Stimulated activated CD4-positive, alpha-beta T cell treated with anti-CD3 and anti-CD28 coated beads, Interleukin-12 subunit alpha, Interleukin-12 subunit beta, amount 100 ng/mL, for 4 hours (primary cell): ENCODE measurements at places on chromosomes 6 and 20.

GRCh38 chr20:63532449-63532971, 4.7 kb downstream of the PTK6 start:
- DNase-seq, result no peak

- DNase-seq, result no peak
Observed at GRCh38 chr6:107629548-107630129, 139.7 kb downstream of the SOBP start.

- no peak for DNase-seq
Observed at GRCh38 chr6:170091000-170091638, 199.8 kb downstream of the DLL1 start.

- DNase-seq, result no peak
Observed at GRCh38 chr6:91708534-91708933, 1121.7 kb upstream of the MAP3K7 start.

GRCh38 chr6:42448927-42449659, 2.6 kb downstream of the TRERF1 start:
- DNase-seq, result no peak

DNA sequence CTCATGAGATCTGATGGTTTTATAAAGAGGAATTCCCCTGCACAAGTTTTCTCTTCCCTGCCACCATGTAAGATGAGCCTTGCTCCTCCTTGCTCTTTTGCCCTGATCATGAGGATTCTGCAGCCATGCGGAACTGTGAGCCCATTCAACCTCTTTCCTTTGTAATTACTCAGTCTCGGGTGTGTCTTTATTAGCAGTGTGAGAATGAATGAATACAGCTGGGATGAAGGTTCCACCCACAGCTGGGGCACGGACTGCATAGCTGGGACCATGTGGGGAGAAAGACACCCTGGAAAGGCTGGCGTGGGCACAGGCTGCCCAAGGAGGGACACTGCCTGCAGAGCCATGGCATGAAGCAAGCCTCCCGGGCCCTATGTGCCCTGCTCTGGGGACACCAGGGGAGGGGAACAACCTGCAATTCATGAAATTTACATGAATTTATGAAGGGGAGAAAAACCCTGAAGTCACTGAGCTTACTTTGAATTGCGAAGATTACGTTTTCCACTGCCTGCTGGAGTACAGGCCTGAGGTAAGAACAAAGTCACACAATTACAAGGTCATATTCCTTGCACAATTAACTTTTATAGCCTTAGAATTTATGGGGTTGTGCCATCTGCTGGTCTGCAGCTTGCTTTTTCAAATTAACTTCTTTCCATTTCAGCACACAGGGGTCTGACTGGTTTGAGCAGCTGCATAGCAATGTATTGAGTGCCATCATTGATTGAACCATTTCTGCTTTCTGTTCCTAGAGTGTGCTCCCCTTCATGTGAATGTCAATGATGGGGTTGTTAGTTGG, 46.2 kb downstream of the SLC22A1 start:
- DNase-seq, result no peak

DNA sequence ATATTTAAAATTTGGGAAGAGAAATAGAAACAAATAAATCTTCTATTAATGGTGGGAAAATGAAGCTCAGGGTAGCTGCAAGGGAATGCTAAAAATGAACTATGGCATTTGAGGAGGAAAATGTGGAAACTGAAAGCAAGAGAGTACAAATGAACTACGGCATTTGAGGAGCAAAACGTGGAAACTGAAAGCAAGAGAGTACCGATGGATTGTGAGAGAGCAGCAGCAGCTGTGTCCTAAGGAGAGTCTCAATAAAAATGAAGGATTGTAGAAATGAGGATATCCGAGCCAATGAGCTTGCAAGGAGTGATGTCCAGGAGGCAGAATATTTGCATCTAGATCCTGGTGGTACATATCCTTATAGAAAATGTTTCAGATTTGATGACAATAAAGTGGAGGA, 547.1 kb upstream of the ZNF337 start:
- DNase-seq, result no peak

DNA sequence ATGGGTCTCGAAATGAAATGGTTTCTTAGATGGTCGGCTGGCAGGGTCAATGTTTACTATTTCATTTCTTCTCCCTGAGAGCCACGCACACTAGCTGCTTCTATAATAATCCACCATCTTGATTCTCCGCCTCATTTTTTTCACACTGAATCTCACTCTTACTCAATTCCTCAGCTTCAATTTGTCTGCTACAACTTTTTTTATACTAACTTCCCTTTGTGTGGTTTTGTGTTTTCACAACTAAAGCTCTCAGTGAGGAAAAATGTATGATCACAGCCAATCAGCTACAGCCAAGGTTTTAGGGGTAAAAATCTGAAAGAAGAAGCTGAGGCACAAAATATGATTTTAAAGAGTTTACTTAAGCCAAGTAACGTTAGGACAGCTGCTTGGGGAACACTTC, 1309.4 kb downstream of the EPHA7 start:
- no peak for DNase-seq

DNA sequence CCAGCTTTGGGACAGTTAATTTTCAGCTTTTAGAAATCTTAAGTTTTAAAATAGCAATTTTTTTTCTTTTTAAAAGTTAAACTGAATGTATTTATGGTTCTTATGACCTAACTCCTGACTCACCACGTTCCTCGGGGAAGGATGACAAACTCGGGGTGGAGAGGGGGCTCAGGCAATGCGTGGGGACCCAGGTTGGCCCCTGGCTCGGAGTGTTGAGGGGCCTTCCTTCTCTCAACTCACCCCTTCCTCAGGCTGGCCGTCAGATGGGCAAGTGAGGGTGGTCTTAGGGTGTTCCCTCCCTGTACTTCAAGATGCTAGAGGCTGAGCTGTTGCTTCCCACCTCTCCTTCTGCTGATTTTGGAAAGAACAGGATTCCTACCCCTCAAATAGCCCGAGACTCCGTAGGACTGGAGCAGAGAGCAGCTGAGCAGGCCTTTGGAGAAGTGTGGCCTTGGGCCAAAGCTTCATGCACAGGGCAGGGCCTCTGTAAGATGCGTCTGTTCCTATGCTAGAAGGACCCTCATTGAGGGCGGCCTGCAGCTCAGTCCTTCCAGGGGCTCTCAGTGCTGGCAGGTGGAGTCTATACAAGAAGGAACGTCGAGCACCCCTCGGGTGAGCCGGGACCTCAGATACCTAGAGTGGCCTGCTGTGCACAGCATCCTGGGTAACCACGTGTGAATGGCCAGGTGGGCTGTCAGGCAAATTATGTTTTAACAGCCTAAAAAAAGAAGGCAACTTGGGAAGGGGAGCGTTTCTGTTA, 79.3 kb downstream of the TCP11 start:
- DNase-seq, result no peak

DNA sequence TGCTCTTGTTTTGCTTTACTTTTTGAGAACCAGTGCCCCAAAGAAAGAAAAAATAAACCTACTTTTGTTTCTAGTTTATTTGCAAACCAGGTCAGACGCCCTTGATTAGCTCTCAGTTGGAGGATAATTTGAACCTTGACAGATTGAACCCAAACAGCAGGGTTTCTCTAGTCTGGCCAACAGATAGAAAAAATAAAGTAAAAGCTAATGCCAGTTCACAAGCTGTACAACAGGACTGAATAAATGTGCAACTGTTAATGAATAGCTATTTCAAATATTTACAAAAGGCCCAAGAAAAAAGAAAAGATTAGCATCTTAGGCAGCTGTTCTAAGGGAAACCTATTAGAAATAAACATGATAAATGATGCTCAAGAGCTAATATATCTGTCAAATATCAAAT, 331.8 kb downstream of the CDKAL1 start:
- no peak for DNase-seq

GRCh38 chr6:11535801-11536230, 1.7 kb upstream of the TMEM170B start:
- no peak for DNase-seq
